ENCODE measurements at places on chromosomes 3 and 15.

DNA sequence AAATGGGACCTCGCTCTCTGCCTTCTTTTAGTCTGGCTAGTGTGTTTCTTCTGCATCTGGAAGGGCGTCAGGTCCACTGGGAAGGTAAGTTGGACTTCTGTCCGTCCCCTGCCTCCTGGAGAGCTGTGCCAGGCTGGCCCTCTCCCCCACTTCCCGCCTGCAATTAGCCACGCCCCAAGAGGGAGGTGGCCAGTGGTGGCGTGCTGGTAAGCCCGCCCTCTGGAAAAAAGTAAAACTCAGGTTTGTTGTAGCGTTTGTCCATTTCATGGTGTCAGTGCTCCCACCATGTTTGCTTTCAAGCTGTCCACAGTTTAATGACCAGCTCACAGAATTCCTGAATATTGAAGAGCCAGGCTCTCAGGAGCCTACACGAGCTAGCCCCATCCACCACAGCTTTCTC is 55.6 kb downstream of the SLC6A6 start:
- DNase-seq, result no peak

- DNase-seq, result no peak
Measured at GRCh38 chr15:89625716-89626115, 29.6 kb downstream of the KIF7 start.

DNA sequence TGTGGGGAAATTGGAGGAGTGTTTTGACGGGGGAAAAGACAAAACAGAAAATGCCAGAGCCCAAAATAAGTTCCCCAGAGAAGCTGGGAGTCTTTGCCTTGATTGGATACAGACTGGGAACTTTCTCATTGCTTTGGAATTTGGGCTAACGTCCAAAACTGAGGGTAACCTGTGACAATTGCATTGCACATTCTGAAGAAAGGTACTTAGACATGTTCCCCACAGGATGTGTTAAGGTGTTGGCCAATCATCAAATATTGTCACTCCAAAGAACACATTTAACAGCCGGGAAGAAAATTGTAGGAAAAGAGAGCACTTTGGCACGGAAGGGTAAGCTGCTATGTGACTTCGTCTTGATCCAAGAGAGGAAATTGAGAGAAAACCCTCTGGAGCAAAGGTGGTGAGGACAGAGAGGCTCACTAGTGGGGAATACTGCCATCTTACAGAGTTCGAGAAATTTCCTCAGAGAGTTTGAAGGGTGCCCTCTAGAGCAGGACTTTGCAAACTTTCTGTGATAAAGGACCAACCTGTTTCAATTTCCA is 619.5 kb upstream of the TBL1XR1 start:
- no peak for DNase-seq

DNA sequence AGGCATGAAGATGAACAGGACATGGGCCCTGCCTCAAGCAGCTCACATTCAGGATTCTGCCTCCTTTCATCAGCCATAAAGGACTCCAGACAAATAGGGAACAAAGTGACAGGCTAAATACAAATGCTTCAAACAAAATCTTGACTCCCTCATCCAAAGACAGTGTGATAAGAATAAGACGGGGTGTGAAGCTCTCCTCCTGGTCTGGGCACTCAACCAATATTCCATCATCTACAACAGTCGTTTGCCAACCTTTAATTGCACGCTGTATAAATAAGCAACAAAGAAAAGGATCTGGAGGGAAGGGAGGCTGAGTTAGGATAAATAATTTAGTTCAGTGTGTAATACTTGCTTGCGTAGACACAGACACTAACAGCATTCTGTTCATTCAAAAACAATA is 5.4 kb downstream of the CCDC54 start:
- DNase-seq, result no peak

- DNase-seq, result no peak
Measured at GRCh38 chr15:63595065-63595464, 2.1 kb upstream of the FBXL22 start.

GRCh38 chr15:92822216-92823144 is 77.6 kb upstream of the CHD2 start:
- DNase-seq, result peak; percentile 56

DNA sequence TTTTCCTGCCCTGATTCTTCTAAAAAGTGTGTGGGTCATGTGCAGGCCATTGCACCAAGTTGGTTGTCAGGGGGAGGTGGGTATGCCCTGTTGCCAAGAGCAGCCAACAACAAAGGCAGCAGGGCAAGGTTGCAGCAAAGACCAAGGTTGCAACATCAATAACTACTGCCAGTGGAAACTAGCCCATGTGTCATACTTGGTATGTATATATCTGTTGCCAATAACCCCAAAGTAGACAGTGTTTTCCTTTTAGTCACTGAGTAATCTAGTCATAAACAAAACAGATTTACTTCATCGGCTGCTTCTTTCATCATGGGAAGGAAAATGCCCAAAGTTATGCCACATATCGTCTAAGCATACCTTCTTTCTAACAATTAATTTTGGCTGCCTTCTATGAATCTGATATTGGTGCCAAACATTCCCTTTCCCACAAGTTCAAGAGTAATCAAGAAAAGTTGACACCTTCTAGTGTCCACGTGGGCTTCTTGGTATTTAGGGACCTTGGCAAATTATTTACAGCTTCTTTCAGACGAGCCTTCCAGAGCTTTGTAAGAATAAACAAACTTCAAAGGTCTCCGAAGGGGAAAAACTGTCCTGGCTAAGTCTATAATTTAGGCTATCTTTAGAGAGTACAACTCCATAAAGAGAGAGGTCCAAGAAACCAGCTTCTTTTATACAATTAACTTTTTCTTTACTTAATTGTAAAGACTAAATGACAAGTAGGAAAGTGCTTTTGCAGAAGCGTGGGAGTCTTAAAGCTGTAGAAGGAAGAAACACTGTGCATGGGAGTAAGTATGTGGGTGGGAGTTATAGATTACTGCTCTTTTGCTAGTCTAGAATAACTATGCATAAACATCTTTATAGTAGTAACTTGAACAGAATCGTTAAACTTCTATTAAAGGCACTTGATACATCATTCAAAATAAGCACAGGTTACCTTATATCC is 10.0 kb upstream of the MBNL1 start:
- DNase-seq, result no peak

DNA sequence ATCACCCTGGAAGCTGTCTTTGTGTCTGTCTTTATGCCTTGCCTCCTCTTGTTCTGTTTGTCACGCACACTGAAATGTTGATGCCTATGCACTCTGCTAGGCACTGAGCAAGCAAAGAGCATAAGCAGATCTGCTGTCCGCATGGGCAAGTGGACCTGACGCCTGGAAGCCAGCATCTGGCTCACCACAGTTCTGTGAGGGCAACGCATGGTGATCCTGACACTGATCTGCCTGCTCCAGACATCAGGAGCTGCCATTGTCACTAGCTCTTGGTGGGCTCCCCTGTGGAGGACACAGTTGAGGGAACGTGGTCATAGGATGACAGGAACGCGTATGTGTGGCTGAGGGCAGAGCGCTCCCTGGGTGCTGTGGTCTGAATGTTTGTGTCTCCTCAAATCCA is 234.6 kb downstream of the ADAMTS17 start:
- no peak for DNase-seq

- DNase-seq, result peak; percentile 33
Measured at GRCh38 chr3:57110798-57111197, 50.3 kb downstream of the SPATA12 start.

DNA sequence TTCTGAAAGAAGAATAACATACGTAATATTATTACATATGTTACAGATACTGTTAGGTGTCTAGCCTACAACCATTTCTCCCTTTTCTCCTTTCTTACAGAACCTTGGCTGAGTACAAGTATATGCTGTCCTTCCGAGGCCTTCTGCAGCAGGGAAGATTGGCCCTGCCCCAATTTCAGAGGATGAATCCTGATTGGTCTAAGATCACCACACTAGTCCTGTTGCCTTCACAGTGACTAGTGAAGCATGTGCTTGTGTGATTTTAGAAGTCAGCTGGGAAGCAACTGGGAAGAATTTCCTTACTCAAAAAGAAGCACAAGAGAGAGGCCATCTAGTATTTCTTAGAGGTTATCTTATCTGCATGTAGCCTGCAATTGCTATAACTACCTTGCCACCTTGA is 30.6 kb upstream of the MECOM start:
- no peak for DNase-seq

GRCh38 chr3:23624305-23624704 is 181.4 kb upstream of the UBE2E1 start:
- no peak for DNase-seq

- DNase-seq, result no peak
Measured at GRCh38 chr15:74824976-74825375, 1.5 kb upstream of the CPLX3 start.

GRCh38 chr15:48703544-48703943 is 58.0 kb upstream of the FBN1 start:
- DNase-seq, result no peak

- DNase-seq, result no peak
Measured at GRCh38 chr3:43254125-43254524, 32.2 kb upstream of the SNRK start.

GRCh38 chr3:71247958-71248335 is 335.6 kb downstream of the FOXP1 start:
- no peak for DNase-seq

DNA sequence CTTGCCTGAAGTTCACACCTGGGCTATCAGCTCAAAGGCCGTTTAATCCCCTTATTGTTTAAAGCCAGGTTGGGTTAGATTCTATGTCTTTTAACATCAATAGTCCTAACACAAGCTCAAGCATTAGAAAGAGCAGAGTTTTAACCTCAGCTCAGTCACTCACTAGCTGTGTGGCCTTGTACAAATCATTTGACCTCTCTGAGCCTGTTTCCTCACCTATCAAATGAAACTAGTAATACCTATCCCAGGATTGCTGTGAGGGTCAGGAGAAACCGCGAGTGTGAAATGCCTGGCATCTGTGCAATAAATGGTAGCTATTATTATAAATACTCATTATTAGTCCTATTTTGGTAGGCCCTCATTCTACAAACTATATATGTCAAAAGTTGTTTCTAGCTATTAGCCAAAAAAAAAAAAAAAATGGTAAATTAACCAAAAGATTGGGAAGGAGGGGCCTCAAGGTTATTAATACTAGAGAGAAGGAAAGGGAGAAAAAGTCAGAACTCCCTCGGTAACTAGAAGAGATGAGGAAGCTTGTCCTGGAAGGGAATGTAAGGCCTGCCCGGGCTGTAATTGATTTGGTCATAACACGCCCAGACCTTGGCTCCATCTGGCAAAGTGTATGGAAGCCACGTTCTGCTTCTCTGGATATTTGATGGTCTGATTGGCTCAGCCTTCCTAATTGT is 510.5 kb upstream of the PROK2 start:
- DNase-seq, result no peak

GRCh38 chr3:45976191-45977091 is 19.2 kb downstream of the FYCO1 start:
- no peak for DNase-seq

GRCh38 chr15:38795471-38796245 is 231.0 kb upstream of the RASGRP1 start:
- DNase-seq, result no peak

DNA sequence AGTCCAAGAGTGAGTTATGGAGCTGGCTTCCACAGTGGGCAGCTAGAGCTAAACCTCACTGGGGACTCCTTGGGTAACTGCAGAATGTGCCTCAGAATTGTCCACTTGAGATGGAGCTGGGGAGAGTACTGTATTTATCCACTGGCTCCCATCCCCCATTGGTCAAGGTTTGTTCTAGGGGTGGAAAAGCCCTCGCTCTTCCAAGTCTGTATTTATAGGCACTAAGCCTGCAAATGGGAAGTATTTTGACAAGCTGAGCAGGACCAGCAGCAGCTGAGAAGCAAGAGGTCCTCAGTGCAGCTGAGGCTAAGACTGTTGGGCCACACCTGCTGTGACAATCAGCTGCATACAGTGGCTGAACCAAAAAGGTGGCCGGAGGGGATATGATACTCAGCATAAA is 5.8 kb downstream of the USP13 start:
- DNase-seq, result no peak

GRCh38 chr3:14174483-14174882 is 3.9 kb downstream of the XPC start:
- no peak for DNase-seq

- no peak for DNase-seq
Measured at GRCh38 chr15:22968366-22968765, 11.8 kb downstream of the CYFIP1 start.

- no peak for DNase-seq
Measured at GRCh38 chr3:126263971-126264370, 83.6 kb upstream of the ALDH1L1 start.

DNA sequence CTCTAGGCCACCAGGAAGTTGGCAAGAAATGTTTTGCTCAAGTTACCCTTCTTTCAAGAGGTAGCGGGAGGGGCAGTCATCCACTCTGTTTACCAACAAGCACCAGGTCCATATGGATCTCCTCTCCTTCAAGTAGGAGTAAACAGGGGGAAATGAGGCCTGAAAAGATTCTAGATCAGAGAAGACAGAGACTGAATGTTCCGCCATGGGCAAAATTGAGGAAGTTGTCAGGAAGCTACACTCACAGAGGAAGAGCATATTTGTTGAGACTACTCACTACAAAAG is 81.6 kb downstream of the KLF15 start:
- DNase-seq, result no peak

DNA sequence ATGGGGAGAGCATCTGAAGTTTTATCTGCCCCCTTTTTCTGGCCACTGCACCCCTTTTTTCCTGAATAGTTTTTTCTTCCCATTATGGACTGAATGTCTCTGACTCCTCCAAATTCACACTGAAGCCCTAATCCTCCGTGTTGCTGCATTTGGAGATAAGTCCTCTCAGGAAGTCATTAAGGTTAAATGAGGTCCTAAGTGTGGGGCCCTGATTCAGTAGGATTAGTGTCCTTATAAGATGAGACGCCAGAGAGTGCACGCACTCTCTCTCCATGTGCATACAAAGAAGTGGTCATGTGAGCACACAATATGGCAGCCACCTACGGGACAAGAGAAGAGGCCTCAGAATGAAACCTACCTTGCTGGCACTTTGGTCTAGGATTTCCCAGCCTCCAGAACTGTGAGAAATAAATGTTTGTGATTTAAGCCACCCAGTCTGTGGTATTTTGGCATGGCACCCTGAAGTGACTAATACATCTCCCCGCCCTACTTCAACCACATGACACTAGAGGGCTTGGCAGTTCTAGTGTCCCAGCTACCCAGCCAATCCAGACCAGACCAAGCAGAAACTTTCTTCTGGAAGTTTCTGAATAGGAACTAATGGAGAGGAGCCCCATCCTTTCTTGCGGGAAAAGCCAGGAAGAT is 191.3 kb downstream of the PDE8A start:
- DNase-seq, result no peak

DNA sequence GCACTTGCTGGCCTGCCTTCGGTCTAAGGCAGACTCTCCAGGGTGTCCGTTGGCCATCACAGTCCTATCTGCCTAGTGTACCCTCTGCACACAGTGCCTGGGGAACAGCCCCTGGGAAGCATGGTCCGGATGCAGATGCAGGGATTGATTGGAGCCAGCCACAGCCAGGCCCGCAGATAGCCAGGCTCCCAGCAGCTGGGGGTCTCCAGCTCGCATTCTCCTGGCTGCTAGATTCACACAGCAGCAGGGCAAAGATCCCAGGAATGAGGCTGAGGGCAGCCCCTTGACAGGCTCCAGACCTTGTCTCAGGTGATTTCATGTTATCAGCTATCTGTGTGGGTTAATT is 41.4 kb downstream of the IRAK2 start:
- DNase-seq, result no peak
